ENCODE measurements at places on chromosomes 2 and 18.

DNA sequence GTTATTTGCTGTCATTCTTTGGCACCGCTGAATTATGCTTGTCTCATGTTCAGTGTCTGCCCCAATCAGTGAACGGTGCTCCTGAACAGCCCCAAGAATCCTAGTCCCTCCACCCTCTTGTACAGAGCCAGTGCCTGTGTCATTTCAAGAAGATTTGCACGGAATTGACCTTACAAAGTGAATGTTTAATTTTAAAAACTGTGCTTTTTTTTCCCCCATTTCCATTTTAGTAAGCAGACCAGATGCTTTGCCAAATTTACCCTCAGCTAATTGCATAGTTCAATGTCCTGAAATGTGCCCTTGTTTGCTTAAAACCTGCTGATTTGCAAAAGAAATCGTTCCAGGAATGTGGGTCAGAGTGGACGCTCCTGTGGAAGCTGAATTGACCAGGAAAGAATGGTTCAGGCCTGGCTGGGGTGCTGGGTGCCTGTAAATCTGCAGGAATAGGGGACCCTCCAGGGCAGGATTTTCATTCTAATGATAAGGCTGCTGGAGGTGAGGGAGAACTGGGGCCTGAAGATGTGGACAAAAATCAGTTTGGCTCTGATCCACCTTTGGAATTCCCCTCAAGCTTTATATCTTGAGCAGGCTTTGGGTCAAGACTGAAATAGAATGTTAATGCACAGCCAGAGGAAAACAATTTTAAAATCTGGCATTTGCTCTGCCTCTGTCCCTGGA lies 20.1 kb downstream of the TMEM17 start:
- no peak for DNase-seq

GRCh38 chr2:82599021-82599420 lies 1860.1 kb downstream of the SUCLG1 start:
- no peak for DNase-seq

GRCh38 chr18:59270689-59271257 lies 2.5 kb downstream of the RAX start:
- DNase-seq: no peak

GRCh38 chr18:49645841-49646351 lies 84.0 kb downstream of the LIPG start:
- DNase-seq: no peak

DNA sequence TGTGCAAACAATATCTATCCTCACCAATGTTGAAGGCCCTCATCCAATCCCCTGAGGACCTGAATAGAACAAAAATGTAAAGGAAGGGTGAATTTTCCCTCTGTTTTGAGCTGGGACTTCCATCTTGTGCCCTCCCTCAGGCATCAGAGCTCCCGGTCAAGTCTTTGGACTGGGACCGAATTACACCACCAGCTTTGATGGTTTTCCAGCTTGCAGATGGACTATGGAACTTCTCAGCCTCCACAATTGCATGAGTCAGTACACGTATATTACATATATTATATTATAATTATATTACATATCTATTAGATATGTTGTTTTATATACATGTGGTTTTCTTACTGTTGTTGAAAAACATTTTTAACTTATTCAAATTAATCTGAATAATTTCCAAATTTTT lies 496.4 kb downstream of the CMPK2 start:
- DNase-seq: no peak

DNA sequence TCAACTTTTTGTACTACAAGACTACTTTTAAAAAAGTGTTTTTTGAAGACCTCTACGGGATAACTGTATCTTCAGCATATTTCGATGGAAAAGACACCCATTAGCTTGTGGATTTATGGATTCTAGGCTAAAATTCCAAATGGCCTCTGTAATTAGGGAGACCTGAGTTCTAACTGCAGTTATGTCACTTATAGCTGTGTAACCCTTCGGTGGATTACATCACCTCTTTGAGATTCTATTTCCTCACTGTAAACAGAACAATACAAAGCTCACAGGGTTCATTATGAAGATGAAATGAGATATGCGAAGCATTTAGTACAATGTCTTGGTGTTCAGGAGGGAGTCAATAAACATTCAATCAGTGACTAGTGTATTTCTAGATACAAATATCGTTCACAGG lies 24.2 kb downstream of the LMAN2L start:
- no peak for DNase-seq

GRCh38 chr2:134780972-134781371 lies 57.4 kb upstream of the ACMSD start:
- no peak for DNase-seq

GRCh38 chr2:187976259-187976985 lies 315.3 kb upstream of the GULP1 start:
- no peak for DNase-seq
